B cell (primary cell): ENCODE measurements at places on chromosomes 6 and 20. TPM values are rescaled to one million over a fixed set of nuclear protein-coding genes. Genes with fewer than 3 reads are reported as not detected.

FAM83B gene
- not detected in 2 replicates for polyA plus RNA-seq

- no peaks in the 10 kb centered on the region for H3K36me3 ChIP-seq
- no peak for DNase-seq
- H3K27me3 ChIP-seq, result peaks cover 47% of the 10 kb centered on the region
- peaks cover 4% of the 10 kb centered on the region for H3K4me1 ChIP-seq
- H3K4me3 ChIP-seq, result no peak overlapping the region
These were observed 9.3 kb downstream of the TCF21 start for GRCh38 chr6:133898263-133898662.

DNA sequence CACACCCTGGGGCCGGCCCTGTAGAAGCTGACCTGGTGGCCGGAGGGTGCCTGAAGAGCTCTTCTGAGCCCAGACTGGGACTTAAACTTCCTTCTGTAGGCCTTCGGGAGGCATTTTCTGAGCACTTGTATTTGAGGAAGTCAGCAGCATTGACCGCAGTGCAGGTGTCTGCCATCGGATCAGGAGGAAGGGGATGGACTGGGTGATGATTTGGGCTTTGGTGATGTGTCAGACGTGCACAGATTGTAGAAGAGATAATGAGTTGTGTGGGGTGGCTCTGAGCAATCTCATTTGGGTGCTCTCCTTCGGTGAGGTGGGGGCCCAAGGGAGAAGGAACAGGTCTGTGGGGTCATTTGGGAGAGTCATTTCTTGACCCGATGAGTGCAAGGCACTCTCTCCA, 150.9 kb downstream of the ARID1B start:
- H3K36me3 ChIP-seq, result peaks cover 9% of the 10 kb centered on the region
- H3K27me3 ChIP-seq, result no peaks in the 10 kb centered on the region
- peaks cover 26% of the 10 kb centered on the region for H3K4me1 ChIP-seq
- H3K27ac ChIP-seq, result no peak overlapping the region
- peak; percentile 41 for DNase-seq
- H3K4me3 ChIP-seq, result no peak overlapping the region

SRC gene
- 6.5 and 11.8 TPM in 2 replicates for polyA plus RNA-seq

GRCh38 chr6:136090929-136091328, 159.2 kb downstream of the MTFR2 start:
- no peaks in the 10 kb centered on the region for H3K4me1 ChIP-seq
- H3K36me3 ChIP-seq, result no peaks in the 10 kb centered on the region

SEMG1 gene
- polyA plus RNA-seq, result not detected in 2 replicates

DNA sequence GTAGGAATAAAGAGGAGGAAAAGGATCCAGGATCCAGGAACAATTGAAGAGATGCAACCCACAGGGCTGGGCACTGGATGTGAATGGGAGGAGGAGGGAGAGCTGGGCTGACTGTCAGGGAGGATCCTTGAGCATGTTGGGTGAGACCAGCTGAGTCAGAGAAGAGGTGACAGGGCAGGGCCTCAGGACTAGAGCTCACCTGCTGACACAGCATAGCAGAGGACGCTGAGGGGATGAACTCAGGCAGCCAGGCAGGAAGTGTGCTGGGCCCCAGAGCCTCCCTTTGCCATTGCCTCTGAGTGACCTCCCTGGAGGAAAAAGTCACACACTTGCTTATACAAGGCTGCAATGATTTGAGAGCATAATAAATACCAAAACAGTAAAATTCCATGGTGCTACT, 72.3 kb downstream of the ZNF133 start:
- H3K27ac ChIP-seq, result no peak overlapping the region
- no peak overlapping the region for H3K4me3 ChIP-seq
- peaks cover 4% of the 10 kb centered on the region for H3K27me3 ChIP-seq
- H3K4me1 ChIP-seq, result no peaks in the 10 kb centered on the region
- no peaks in the 10 kb centered on the region for H3K36me3 ChIP-seq

DNA sequence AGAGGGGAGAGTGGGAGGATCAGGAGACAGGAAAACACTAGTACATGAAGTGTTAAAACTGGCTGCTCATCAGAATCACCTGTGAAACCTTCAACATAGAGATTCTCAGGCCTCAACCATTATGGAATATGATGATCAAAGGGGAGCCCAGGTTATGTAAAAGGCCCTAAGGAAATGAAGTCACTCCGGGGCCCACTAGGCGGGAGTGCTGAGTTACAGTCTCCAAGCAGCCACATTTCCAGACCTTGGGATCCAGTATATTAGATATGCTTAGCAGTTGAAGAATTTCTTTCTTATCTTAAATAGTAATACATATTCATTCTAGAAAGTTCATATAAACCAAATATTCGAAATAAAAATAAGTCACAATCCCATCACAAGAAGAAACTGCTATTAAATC, 476.3 kb downstream of the PRKN start:
- H3K27me3 ChIP-seq, result no peaks in the 10 kb centered on the region
- no peaks in the 10 kb centered on the region for H3K4me1 ChIP-seq
- no peak overlapping the region for H3K4me3 ChIP-seq
- H3K36me3 ChIP-seq, result no peaks in the 10 kb centered on the region

TREM2 gene
- polyA plus RNA-seq, result 0.33 TPM in 1 of 2 replicates, not detected in the other

ELOVL4 gene
- not detected in 2 replicates for polyA plus RNA-seq

MMP24 gene
- not detected in 2 replicates for polyA plus RNA-seq

CDH26 gene
- polyA plus RNA-seq, result 1.8 and 3.7 TPM in 2 replicates

TGM3 gene
- polyA plus RNA-seq, result not detected in 2 replicates

AIF1 gene
- polyA plus RNA-seq, result 4.7 and 7.5 TPM in 2 replicates

GRCh38 chr6:17867880-17868279, 119.6 kb downstream of the KIF13A start:
- no peak overlapping the region for H3K4me3 ChIP-seq
- H3K27ac ChIP-seq, result no peak overlapping the region
- H3K4me1 ChIP-seq, result no peaks in the 10 kb centered on the region
- no peak for DNase-seq
- no peaks in the 10 kb centered on the region for H3K36me3 ChIP-seq

- no peak for DNase-seq
- no peaks in the 10 kb centered on the region for H3K27me3 ChIP-seq
- no peak overlapping the region for H3K27ac ChIP-seq
- no peaks in the 10 kb centered on the region for H3K36me3 ChIP-seq
These were observed 59.2 kb downstream of the LAMP5 start for GRCh38 chr20:9573335-9574151.

GFOD1 gene
- polyA plus RNA-seq, result 8.3 and 10.4 TPM in 2 replicates

NOX3 gene
- polyA plus RNA-seq, result not detected in 2 replicates

DNA sequence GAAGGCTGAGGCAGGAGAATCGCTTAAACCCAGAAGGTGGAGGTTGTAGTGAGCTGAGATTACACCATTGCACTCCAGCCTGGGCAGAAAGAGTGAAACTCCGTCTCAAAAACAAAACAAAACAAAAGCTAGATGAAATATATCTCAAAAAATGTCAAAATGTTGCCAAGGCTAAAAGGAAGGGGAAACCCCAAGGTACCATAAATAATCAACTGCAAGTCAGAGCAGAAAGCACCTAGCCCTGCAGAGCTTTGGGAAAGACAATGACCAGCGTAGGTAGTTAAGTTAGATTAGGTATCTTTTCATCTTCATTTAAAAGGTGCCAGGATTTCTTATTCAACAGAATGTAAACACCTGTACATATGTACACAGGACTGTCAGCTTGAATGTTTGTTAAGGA, 33.0 kb downstream of the AKIRIN2 start:
- no peak overlapping the region for H3K27ac ChIP-seq
- no peak for DNase-seq
- H3K36me3 ChIP-seq, result peaks cover 4% of the 10 kb centered on the region

WFDC10B gene
- 0.30 TPM in 1 of 2 replicates, not detected in the other for polyA plus RNA-seq

DNA sequence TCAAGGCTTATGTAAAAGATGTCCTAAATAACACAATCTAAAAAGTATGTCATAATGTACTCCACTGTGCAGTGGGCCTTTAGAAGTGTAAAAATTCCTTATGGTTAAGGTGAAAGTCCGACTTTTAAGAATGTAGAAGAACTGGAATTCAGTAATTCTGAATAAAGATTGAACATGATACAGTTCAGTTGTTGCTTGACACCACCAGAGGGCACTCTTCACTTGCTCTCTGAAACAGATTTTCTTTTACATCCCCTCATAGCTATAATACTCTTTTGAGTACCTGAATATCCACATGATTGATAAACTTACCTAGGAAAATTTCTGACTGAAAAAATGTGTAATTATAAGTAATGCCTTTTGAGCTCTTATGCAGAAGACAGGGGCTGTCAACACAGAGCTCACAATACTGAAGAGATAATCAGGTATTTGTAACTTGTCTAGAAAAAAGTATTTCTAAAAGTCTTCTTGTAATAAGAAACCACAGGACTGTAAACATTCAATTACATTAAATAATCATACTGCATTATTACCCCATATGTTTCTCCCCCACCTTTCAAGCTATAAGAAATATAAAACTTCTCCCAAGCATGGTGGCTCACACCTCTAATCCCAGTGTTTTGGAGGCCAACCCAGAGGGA, 92.1 kb downstream of the POPDC3 start:
- peak; percentile 56 for DNase-seq
- H3K4me3 ChIP-seq, result no peak overlapping the region
- no peak overlapping the region for H3K27ac ChIP-seq

- H3K36me3 ChIP-seq, result no peaks in the 10 kb centered on the region
- DNase-seq, result no peak
- no peaks in the 10 kb centered on the region for H3K27me3 ChIP-seq
- no peak overlapping the region for H3K4me3 ChIP-seq
- H3K4me1 ChIP-seq, result no peaks in the 10 kb centered on the region
These were observed 19.4 kb upstream of the RCAN2 start for GRCh38 chr6:46510651-46511050.

LY6G6F gene
- 0.32 TPM in 1 of 2 replicates, not detected in the other for polyA plus RNA-seq

DNA sequence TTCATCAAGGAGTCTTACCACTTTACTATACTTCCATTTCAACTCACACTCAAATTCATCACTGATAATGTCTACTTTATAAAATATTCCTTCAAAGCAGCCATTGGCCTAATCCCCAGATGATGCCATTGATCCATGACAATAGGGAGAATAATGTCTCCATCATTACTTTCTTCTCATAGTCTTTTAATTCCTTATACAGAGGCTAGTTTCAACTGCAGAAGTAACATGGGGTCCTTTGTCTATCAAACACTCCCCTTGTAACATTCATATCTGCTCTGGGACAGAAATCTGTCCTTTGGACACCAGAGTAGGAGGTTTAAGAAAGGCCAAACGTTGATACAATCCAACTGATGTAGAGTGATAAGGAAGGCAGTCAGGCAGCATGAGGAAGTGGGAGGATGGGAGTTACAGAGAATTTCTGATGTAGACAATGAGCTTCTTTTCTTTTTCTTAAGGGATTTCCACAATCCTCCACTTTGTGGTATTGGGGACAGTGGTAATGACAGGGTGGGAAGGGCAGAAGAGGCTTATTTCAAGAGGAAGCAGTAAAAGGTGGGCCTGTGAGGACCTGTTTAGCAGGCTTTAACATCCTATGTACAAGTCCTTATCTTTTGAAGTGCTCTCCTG, 18.9 kb upstream of the HLA-DOA start:
- H3K27ac ChIP-seq, result peak overlapping the region; percentile 99
- H3K4me1 ChIP-seq, result peaks cover 45% of the 10 kb centered on the region
- H3K4me3 ChIP-seq, result no peak overlapping the region

DNA sequence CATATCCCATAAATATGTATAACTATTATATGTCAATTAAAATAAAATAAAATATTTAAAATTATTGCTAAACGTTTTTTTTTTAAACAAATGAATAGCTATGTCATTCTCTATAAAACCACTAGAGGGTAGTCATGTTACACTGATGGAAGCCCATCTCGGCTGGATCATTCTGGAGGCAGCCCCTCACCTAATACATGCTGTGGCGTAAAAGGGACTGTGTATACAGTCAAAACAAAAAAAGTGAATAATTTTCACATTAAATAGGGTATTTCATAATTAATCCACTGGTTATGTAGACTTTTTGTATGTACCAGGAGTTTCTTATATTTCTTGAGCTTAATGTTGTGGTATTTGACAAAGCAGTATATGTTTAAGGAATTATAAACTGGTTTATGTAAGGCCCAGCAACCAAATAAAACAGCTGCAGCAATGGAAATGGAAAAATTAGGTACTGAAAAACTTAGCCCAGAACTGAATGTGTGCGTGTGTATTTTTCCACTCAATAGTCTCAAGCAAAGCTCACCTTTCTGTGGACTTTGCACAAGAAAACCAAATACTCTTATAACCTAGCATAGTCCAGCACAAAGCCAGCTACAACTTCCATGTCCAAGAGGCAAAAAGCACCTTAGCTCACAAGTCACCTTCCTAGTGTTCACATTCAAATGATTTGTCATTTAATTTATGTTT, 81.7 kb downstream of the COL9A1 start:
- H3K4me1 ChIP-seq, result peaks cover 6% of the 10 kb centered on the region
- H3K4me3 ChIP-seq, result no peak overlapping the region
- DNase-seq, result peak; percentile 42
- H3K36me3 ChIP-seq, result no peaks in the 10 kb centered on the region
- no peak overlapping the region for H3K27ac ChIP-seq
- H3K27me3 ChIP-seq, result no peaks in the 10 kb centered on the region

COL11A2 gene
- 0.82 and 0.88 TPM in 2 replicates for polyA plus RNA-seq

GRCh38 chr20:3632311-3633004, 30.7 kb downstream of the GFRA4 start:
- no peaks in the 10 kb centered on the region for H3K4me1 ChIP-seq
- H3K36me3 ChIP-seq, result no peaks in the 10 kb centered on the region
- no peak for DNase-seq
- no peaks in the 10 kb centered on the region for H3K27me3 ChIP-seq

DEFB110 gene
- not detected in 2 replicates for polyA plus RNA-seq

DNA sequence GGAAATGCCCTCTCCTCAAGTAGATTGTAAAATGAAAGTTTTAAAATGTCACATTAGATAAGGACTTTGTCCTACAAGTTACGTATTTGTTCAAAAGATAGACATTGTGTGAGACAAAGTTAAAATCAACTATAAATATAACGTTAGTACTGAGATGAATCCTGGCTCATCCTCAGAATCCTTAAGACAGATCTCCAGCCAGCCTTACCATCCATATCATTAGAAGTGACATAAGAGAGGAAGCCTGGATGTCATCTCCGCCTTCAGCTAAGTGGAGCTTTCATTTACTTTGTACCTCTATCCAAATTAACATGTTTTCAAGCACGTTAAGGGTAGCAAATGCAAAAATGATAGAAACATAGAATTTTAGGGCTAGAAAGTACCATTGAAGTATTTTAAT, 59.1 kb downstream of the SCAF8 start:
- no peak overlapping the region for H3K4me3 ChIP-seq
- H3K4me1 ChIP-seq, result peaks cover 4% of the 10 kb centered on the region
- peaks cover 38% of the 10 kb centered on the region for H3K36me3 ChIP-seq
- peak overlapping the region; percentile 19 for H3K27ac ChIP-seq

GJE1 gene
- polyA plus RNA-seq, result not detected in 2 replicates

RNF8 gene
- polyA plus RNA-seq, result 5.3 and 7.4 TPM in 2 replicates

DNA sequence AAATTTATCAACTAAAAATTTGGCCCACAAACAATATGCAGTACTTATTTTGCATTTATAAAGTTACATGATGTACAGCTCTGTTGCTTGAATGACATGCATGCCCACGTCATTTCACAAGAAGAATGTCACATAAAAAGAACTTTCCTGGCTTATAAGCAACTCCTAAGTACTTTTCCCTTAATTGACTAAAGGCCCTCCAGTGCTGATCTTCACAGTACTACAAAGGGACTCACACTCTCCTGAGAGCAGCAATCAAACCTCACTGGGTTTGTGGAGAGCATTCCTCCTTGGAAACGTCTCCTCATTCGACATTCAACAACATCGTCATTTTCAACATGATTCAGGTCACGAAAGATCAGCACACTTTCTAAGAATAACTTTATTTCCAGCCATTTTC, 111.1 kb downstream of the IPCEF1 start:
- H3K4me3 ChIP-seq, result no peak overlapping the region
- no peak overlapping the region for H3K27ac ChIP-seq
- no peak for DNase-seq
- H3K4me1 ChIP-seq, result peaks cover 14% of the 10 kb centered on the region
